ENCODE measurements at places on chromosomes 1 and 21. TPM values are rescaled to one million over a fixed set of nuclear protein-coding genes. Genes with fewer than 3 reads are reported as not detected.

DNA sequence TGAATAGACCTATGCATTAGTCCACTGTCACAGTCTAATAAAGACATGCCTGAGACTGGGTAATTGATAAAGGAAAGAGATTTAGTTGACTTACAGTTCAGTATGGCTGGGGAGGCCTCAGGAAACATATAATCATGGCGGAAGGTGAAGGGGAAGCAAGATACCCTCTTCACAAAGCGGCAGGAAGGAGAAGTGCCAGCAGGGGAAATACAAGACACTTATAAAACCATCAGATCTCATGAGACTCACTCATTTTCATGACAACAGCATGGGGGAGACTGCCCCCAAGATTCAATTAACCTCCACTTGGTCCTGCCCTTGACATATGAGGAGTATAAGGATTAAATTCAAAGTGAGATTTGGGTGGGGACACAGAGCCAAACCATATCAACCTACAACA is 59.4 kb downstream of the CAPN9 start:
- DNase-seq, result no peak

- DNase-seq, result no peak
These were observed 306.2 kb downstream of the TTLL7 start for GRCh38 chr1:83692524-83693381.

DNA sequence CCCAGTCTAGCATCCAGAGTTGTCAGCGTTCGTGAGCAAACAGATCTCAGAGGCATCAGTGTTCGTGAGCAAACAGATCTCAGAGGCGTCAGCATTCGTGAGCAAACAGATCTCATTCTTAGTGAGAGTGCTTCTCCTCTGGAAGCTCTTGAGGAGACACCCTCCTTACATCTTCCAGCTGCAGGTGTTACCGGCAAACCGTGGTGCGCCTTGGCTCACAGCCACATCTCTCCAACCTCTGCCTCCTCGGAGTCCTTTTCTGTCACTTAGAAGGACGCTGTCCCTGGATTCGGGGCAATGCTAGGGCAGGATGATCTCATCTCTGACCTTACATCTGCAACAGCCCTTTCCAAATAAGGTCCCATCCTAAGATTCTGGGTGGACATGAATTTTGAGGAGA is 14.6 kb upstream of the UMODL1 start:
- DNase-seq, result no peak

DNA sequence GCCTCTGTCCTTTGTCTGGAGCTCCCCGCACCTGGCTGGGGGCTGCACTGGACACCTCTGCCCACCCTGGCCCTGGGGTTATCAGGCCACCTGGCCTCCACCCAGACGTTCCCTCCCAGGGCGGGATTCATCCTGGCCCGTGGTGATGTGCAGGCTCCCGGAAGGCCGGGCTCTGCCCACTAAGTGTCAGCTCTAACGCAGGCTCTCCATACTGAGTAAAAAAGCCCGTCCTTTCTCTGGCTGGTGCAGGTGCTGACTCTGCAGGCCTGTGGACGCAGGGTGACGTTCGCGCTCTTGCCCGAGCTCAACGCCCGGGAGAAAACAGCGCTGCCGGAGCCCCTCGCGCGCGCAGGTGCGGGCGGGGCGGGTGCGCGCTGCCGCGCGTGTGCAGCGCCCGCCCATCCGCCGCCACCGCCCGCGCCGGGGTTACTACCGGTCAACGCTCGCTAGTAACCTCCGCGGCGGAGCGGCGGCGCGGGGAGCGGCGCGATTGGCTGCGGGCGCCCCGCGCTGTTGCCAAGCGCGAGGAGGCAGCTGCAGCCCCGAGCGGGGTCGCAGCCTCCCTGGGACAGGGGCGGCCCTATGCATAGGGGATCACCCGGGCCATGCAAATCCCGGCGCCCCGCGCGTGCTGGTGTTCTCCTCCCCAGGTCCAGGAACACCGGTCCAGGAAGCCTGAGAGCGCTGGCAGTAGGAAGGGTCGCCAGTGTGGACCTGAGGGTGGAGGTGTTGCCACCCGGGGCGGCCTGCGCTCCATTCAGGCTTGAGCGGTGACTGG is 15.7 kb downstream of the ABCG1 start:
- DNase-seq, result peak; percentile 80

- DNase-seq, result no peak
These were observed 4.1 kb upstream of the NEGR1 start for GRCh38 chr1:72286401-72286800.

GRCh38 chr1:211515090-211516023 is 23.4 kb upstream of the RD3 start:
- peak; percentile 61 for DNase-seq

TNFSF4 gene
- total RNA-seq, result 2.1 TPM

All from mesothelial cell of epicardium (in vitro differentiated cells).